Testis (tissue), 5 donors: ENCODE measurements at places on chromosomes 6 and 20. TPM values are rescaled to one million over a fixed set of nuclear protein-coding genes. Genes with fewer than 3 reads are reported as not detected.
A peak's percentile ranks its signal among the peaks of the same experiment; 100 is the strongest.

FYN gene
- 104 TPM for total RNA-seq

HCK gene
- total RNA-seq, result 4.5 TPM

DNA sequence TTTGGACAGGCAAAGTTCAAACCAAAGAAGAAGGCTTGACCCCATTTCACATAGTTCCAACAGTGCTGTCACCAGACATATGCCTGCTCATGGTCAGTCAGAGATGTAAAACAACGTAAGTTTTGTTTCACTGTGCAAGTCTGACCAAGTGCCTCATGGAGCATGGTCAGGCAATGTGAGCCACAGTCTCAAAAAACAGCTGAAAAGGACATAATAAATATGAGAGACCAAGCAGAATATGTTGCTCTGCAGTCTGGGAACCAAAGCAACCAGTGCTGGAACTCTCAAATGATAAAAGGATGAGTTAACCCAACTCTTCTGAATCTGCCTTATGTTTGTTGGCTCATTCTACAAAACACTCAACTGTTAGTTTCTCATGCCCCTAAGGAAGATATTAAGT is 39.9 kb upstream of the DST start:
- no peaks in the 10 kb centered on the region for H3K36me3 ChIP-seq
- no peak overlapping the region for H3K4me3 ChIP-seq
- no peak overlapping the region for H3K27ac ChIP-seq
- H3K4me1 ChIP-seq, result no peaks in the 10 kb centered on the region

GRCh38 chr6:125844989-125845388 is 54.2 kb downstream of the NCOA7 start:
- peak overlapping the region; percentile 53 for H3K27ac ChIP-seq
- H3K27me3 ChIP-seq, result no peaks in the 10 kb centered on the region
- peak; percentile 54 for DNase-seq

PPP1R16B gene
- total RNA-seq, result 1.2 TPM

- H3K27me3 ChIP-seq, result no peaks in the 10 kb centered on the region
- no peaks in the 10 kb centered on the region for H3K36me3 ChIP-seq
- no peaks in the 10 kb centered on the region for H3K4me1 ChIP-seq
- H3K27ac ChIP-seq, result no peak overlapping the region
- no peak overlapping the region for H3K4me3 ChIP-seq
These were observed 191.9 kb downstream of the CENPW start for GRCh38 chr6:126531840-126532239.
